Activated naive CD4-positive, alpha-beta T cell treated with anti-CD3 and anti-CD28 coated beads, Interleukin-2, amount 10 ng/mL, durations not matched to agents 7 days and 5 days (primary cell): ENCODE measurements at places on chromosomes 5 and 9.

- no peak for DNase-seq
Observed at GRCh38 chr5:177241768-177242167, 61.8 kb downstream of the RAB24 start.

GRCh38 chr9:29928072-29928471 lies 2354.8 kb upstream of the C9orf72 start:
- DNase-seq: no peak

GRCh38 chr9:35814106-35814840 lies 569 bp downstream of the HINT2 start:
- DNase-seq: peak; percentile 64

DNA sequence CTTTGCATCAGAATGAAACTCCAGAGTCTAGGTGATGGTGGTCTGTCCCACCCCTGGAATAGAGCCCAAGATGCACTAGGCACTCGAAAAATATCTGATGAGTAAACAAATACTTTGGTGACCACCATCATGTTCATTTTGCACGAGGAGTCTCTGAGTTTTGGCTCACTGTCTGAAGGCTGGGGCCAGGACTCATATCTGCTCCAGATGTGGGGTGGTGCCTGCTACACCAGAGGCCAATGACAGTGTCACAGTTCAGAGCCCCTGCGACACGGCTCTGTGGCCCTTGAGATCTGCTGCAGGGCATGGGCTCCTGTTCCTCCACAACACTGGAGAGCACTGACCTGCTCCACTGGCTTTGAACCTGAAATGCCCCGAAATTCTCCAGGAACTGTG lies 164.6 kb downstream of the ROR2 start:
- no peak for DNase-seq

DNA sequence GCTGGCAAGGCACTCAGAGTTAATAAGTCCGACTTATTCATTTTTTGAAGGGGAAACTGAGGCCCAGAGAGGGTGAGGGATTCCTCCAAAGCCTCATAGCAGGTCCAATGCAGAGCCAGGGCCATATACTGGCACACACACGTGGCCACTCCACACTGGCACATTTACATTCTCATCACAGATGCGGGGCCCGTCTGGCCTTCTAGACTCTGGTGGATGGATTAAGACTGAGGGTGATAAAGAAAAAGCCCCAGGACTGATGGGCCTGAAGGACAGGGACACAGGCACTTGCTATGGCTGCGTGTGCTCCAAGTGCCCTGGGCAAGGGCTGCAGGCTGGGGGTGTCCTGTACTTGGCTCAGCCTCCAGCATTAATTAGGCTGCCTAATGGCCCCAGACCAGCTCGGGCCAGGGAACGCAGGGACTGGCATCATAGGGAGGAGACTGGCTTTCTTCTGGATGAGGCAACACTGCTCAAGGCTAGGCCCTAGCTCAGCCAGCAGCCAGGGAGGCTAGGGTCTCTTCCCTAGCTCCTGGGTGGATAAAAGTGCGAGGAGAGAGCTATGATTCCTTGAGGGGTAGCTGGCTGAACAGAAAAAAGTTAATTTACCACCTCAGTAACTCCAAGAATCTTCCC lies 28.5 kb upstream of the CSF1R start:
- no peak for DNase-seq

DNA sequence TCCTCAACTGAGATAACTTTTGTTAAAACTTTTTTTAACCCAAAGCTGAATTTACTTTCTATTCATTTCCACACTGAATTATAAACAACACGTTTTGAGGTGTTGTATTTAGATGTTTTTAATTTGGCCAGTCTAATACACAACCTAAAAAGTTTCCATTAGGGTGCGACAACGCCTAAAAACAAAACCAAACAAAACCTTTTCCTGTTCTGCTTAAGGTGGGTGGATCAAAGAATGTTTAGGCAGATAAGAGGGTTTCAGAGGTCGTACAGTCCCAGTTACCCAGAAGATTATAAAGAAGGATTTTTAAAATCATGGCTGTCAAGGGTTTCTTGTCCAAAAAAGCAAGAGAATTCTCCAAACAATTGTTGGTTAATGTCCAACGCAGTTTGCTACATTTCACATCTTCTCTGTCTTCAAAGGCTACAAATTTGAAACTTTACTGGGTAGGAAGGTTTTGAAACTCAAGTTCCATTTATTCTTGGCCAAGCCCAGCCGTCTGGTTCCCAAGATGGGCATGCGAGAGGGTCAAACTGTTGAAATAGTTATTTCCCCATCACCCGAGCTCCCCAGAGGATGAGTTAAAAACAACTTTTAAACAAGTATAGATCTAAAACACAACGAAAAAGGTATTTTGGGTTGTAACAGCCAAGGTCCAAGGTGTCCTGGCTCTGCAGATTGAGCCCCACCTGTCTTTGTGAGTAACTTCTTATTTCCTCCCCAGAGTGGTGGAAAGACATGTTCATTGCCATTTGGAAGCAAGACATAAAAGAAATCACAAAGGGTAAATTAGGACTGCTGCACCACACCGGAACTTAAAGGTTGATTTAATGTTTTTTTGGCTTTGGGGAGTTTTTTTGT lies 122.8 kb upstream of the MAP3K1 start:
- no peak for DNase-seq

- DNase-seq: no peak
Observed at GRCh38 chr9:128625391-128626146, 31.1 kb downstream of the DYNC2I2 start.

- DNase-seq: no peak
Observed at GRCh38 chr5:154254896-154255295, 64.4 kb downstream of the GALNT10 start.

DNA sequence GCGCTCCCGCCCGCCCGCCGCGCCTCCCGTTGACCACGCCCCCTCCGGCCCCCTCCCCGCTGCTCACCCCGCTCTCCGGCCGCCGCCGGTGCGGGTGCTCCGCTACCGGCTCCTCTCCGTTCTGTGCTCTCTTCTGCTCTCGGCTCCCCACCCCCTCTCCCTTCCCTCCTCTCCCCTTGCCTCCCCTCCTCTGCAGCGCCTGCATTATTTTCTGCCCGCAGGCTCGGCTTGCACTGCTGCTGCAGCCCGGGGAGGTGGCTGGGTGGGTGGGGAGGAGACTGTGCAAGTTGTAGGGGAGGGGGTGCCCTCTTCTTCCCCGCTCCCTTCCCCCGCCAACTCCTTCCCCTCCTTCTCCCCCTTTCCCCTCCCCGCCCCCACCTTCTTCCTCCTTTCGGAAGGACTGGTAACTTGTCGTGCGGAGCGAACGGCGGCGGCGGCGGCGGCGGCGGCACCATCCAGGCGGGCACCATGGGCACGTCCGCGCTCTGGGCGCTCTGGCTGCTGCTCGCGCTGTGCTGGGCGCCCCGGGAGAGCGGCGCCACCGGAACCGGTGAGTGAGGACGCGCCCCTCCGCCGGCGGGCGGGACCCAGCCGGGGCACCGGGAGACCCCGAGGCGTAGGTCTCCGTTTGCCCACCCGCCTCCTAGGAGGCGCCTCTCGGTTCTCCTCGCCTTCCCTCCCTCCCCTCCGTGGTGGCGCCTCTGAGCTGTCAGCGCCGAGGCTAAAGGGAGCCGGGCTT lies at the start of gene VLDLR:
Gene VLDLR, plus strand, starts transcription at position 66 of the 739 bp plus-strand sequence. Its CDS starts 403 bp downstream, at position 469.
- DNase-seq: peak; percentile 47

DNA sequence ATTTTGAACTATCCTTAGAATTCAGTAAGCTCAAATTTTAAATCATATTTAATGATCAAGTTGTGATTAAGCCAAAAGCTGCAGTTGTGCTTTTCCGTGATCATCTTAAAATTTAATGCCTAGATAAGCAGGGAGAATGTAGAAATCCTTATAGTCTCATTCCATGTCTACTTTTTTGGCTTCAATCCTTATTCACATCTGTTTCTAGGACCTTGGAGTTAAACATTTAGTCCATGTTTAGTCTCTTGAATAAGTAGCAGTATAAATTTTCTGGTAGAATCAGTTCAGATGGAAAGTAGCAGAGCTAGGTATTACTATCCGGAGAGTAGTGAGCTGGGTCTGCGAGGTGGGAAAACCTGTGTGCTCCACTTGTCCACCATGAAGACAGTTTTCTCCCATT lies 59.3 kb upstream of the RIOK2 start:
- DNase-seq: no peak

- DNase-seq: peak; percentile 61
Observed at GRCh38 chr9:35618854-35619799, 914 bp upstream of the CD72 start.

DNA sequence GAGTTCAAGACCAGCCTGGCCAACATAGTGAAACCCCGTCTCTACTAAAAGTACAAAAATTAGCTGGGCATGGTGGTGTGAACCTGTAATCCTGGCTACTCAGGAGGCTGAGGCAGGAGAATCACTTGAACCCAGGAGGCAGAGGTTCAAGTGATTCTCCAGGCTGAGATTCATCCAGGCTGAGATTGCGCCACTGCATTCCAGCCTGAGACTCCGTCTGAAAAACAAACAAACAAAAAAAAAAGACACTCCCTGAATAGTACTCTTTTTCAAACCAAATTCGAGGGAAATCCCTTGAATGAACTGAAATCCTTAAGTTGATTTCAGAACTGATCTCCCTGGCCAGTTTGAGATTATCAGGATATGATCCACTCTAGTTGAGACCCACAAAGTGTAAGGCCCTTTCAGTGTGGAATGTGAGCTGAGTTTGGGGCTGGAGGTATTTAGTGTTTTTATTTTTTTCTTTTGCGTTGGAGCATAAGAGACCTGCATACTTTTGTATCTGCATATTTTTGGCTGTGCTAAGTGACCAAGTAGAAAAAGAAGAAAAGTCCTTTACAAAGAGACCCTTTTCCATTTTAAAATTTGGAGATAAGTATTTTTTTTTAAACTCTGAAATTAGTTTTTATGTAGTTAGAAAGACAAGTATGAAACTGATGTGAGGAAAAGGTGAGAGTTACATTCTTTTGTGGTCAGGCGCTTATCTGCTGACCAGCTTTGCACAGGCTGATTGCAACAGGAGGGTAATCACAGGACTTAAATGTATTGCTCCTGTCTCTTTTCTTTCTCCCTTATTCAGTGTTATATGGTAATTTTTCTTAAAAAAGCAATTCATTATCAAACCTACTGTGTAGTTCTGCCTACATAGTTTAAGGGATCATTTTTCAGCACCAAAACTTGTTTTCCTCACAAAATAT lies 42.9 kb downstream of the TMEFF1 start:
- no peak for DNase-seq

DNA sequence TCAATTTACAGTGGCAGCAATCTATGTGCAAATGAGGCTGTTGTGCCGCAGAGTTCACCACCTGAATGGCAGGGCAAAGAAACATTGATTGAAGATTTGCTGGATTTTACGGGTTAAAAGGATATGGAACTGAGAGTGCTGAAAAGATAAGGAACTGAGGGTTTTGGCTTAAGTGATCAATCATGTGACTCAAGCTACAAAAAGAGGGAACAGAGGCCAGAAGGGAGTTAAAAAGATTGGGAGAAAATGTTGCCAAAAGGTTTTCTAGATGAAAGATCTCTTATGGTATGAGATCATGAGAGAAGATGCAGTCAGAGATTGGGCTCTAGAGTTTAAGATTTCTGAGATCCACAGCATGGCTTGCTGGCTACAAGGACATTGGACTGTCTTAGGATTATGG lies 7.9 kb upstream of the RIMOC1 start:
- no peak for DNase-seq

GRCh38 chr5:108925073-108925472 lies 177.4 kb downstream of the FER start:
- DNase-seq: no peak

GRCh38 chr5:93578813-93579691 lies 2.0 kb downstream of the NR2F1-AS1 start:
- no peak for DNase-seq

GRCh38 chr5:71794061-71794695 lies 75.1 kb downstream of the CARTPT start:
- DNase-seq: no peak

DNA sequence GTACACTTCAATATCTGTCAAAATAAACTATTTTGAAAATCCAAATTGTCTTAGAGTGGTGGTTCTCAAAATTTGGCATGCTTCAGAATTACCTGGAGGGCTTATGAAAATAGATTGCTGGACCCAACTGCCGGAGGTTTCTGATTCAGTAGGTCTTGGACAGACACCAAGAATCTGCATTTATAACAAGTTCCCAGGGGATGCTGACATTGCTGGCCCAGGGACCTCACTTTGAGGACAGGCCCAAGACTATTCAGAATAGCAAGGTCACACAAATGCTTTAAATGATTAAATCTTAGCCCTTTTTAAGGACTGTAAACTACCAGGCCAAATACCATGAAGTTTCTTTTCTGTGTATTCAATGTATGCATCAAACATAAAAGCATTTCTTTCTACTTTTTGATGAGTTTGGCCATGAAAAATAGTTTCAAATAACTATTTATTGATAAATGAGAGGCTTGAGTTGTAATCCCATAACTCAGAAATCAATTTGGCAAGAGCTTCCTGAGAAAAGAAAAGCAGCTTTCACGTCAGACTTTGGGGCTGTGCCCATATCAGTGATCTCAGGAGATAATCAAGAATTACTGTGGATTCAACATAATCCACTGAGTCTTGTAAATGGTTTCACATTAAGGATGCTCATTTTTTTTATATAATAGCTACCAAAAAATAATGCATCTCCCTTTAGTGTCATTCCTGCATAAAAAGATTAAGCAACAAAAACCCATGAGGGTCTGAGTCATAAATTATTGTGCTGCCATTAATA lies 191.4 kb downstream of the FRMD3 start:
- DNase-seq: no peak

- no peak for DNase-seq
Observed at GRCh38 chr5:181028032-181028819, 11.8 kb upstream of the BTNL9 start.

DNA sequence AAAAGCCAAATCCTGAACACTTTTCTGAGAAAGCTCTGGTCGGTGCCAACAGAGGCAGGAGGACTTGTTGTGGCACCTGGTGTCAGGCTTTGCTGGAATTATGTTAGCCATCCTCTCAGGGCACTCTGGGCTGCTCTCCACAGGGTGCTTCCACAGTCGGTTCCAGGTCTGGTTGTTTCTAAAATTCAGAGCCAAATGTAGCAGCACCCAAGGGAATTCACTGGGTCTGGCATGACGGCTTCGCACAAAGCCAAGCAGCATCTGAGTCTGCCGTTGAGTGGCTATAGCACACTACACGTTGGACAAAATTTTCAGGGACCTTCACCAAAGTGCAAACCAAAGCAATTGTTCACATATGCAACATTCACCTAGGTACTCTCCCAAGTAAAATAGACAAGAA lies 110.2 kb downstream of the PJA2 start:
- DNase-seq: no peak

- DNase-seq: peak; percentile 50
Observed at GRCh38 chr5:154714266-154714986, 40.8 kb upstream of the LARP1 start.

GRCh38 chr5:108898707-108899106 lies 151.0 kb downstream of the FER start:
- DNase-seq: no peak

- DNase-seq: no peak
Observed at GRCh38 chr9:92798358-92798757, 33.7 kb upstream of the BICD2 start.
